ENCODE measurements at places on chromosomes 13 and 19.

DNA sequence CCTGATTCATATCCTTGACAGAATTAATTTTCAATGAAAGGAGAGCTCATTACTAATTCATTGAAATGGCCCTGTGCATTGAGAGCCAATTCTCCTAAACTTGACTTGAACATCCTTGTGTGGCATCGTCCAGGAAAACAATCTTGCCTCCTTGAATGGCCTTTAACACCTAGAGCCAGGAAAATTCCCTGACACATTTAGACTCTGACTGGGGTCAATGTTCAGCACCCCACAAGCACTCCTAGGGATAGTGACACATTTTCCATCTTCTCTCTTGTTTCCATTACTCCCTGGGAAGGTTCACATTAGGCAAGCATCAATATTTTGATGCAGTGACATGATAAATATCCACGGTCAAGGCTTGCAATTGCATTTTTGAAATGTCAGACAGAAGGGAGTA lies 218.9 kb downstream of the LACC1 start:
- no peak for DNase-seq

GRCh38 chr13:105465251-105465650 lies 1070.2 kb downstream of the EFNB2 start:
- DNase-seq, result no peak

GRCh38 chr13:103078158-103078557 lies 11.9 kb upstream of the SLC10A2 start:
- DNase-seq, result no peak

GRCh38 chr19:46731007-46731501 lies 14.1 kb upstream of the PRKD2 start:
- DNase-seq, result no peak
